A549 treated with CpdA at 1 μM for 4 hours (cell line): ENCODE measurements at places on chromosomes 1 and 21. TPM values are rescaled to one million over a fixed set of nuclear protein-coding genes. Genes with fewer than 3 reads are reported as not detected.

KRTAP19-1 gene
- not detected in 5 replicates for total RNA-seq

NMNAT2 gene
- 0.47 to 1.2 TPM (median 0.86 TPM) in 5 replicates for total RNA-seq

BMP8B gene
- 3.1 to 4.3 TPM (median 4.1 TPM) in 5 replicates for total RNA-seq

AVPR1B gene
- total RNA-seq: not detected in 5 replicates

ACTN2 gene
- total RNA-seq: 0.01 to 0.12 TPM in 2 of 5 replicates, not detected in the others

CRNN gene
- total RNA-seq: not detected in 5 replicates

PCP4 gene
- not detected in 5 replicates for total RNA-seq

S100A7 gene
- not detected in 5 replicates for total RNA-seq

IL22RA1 gene
- total RNA-seq: 3.5 to 4.9 TPM (median 4.1 TPM) in 5 replicates
